ENCODE measurements at places on chromosomes 3 and 15. TPM values are rescaled to one million over a fixed set of nuclear protein-coding genes. Genes with fewer than 3 reads are reported as not detected.

- no peak for DNase-seq
Measured at GRCh38 chr15:34729056-34729455, 25.7 kb downstream of the GJD2 start.

GRCh38 chr3:16089521-16089920 lies 85.0 kb upstream of the GALNT15 start:
- no peak for DNase-seq

- no peak for DNase-seq
Measured at GRCh38 chr3:134134698-134135415, 105.1 kb upstream of the SLCO2A1 start.

Gene TERC
- total RNA-seq, result 544 TPM

Gene CPNE9
- total RNA-seq, result 0.07 TPM
